ENCODE measurements at places on chromosomes 3 and 15.
A peak's percentile ranks its signal among the peaks of the same experiment; 100 is the strongest.

GRCh38 chr3:142003291-142003690 lies 126.8 kb downstream of the ATP1B3 start:
- no peak for DNase-seq

- no peak for DNase-seq
These were observed 3.4 kb downstream of the IGF1R start for GRCh38 chr15:98651581-98652220.

DNA sequence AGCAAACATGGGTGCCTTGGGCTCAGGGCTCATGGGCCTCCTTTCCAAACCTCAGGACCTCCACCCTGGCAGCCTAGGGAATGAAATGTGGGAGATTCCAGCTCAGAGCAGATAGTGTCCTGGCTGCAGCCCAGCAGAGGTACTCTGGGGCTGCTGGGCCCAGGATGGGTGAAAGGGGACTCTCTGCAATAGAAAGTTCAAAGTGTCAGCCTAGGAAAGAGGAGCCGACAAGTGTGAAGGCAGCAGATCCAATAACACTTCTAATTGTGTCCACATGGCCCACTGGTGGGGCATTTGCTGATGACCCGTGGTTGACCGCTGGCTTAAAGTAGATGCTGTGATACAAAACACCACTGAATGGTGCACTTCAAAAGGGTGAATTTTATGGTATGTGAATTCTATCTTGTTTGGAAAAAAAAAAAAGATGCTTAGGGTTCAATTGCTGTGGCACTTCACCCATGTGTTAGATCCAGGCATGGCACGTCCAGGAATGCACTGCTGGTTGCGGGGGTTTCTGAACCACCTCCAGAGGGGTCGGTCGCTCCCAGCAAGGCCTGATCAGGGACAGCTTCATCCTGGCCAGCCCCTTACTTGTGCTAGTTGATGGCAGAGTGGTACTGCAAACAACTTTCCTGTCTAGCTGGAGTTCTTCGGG lies 20.9 kb downstream of the AMOTL2 start:
- no peak for DNase-seq

GRCh38 chr15:95469496-95470000 lies 861.0 kb upstream of the NR2F2 start:
- DNase-seq, result no peak

DNA sequence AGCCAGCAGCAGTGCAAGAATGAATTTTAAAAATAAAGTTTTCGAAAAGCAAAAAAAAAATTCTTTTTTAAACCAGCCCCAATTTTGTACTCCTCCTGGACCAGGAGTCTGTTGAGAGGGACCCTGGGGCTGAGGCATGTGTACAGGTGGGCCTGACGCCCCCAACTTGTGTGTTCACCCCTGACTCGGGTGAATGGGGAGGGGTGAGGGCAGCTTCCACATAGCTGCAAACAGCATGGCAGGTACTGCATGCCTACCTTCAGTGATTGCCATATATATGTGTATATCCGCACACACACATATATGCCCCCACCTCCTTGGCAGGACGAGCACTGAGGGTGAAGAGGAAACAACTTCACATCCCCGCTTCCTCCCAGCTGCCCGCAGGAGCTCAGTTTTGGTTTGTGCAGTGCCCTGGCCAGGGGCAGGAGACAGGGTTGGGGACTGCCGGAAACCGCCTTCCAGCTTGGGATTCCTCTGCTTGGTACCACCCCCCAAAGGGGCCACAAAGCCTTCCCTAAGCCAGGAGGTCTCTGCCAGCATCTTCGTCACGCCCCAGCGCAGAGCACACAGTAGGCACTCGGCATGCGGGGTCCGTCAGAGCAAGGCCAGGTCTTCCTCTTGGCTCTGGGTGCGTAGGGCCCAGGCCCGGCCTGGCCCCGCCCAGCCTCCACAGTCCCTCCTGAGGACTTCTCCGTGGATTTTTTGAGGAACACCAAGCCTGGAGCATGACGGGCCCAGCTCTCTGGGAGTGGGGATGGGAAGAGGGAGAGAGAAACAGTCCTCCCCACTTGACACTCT lies 61.8 kb upstream of the RPL32 start:
- DNase-seq, result no peak

- DNase-seq, result peak; percentile 47
These were observed 166.4 kb upstream of the TLE3 start for GRCh38 chr15:70264014-70264582.

DNA sequence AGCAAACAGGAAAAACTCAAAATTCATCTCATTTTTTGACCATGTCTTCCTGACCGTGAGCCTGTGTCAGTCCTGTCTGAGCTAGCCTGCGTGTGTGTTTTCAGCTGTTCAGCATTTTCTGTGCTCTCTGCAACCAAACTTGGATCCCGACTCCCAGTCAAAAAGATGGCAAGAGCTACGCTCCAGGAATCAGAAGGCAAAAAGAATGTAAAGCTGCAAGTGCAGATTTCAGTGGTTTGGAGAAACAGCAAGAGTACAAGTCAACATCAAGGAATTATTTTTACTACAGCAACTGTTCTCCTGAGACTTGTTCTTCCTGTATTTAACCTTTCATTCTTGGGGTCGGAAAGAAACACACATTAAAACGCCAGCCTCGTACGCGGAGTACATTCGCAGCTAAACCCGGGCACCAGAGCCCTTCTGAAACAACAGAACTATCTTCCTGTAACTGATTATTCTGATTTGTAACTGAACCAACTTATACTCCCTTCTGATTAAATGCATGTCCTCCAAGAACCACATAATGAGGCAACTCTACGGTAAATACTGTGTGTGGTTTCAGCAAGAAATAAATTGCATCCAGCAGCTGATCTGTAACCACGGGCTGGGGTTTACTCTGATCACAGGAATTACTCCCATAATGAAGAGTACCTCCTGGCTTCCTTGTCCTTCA lies 107.4 kb downstream of the LRIG1 start:
- no peak for DNase-seq

DNA sequence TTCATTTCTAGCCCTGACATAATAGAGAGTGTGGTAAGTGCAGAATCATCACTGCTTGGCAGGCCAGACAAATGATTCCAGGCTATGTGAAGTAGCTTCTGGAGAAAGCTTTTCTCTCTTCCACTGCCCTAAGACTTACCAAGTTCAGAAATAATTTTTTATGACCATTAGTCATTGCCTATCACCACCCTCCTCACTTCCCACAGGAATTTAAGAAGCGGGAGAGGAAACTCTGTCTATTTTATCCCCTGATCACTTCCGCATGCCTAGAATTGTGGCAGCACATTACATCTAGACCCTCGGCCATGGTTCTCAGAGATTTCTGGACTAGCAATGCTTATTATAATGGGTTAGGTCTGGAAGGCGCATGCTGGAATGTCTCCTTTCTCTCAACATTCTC lies 397.8 kb upstream of the NR2F2 start:
- no peak for DNase-seq

DNA sequence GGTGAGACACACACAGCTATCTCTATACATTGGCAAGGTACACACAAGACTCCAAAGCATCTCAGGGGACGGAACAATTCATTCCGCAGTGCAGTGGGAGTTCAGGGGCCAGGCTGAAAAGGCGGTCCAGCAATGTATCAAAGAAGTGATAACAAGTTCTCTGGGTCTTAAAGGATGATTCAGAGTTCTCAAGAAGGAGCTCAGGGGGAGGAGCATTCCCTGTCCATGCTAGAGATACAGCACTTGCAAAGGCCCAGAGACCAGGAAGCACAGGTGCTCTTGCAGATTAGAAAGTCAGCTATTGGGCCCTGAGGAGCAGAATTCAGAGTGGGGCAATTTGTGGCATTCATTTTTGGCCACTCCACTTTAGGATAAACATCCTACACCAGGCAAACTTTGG lies 34.9 kb downstream of the MECOM start:
- no peak for DNase-seq

DNA sequence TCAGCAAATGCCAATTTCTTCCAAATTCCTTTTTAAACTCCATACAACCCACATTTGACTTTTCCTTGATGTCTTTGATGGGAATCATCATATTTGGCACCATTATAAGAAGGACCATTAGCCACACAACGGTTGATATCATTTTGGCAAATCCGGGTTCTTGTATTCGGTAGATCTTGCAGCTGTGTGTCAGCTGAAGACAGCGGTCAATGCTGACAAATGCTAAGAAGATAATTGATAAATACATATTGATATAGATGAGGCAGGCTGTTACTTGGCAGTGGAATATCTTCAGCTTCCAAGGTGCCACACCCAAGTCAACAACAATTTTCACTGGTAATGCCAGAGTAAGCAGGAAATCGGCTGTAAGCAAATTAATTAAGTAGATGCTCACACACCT lies 4.2 kb downstream of the GPR171 start:
- no peak for DNase-seq
